ENCODE measurements at places on chromosomes 7 and 10.

DNA sequence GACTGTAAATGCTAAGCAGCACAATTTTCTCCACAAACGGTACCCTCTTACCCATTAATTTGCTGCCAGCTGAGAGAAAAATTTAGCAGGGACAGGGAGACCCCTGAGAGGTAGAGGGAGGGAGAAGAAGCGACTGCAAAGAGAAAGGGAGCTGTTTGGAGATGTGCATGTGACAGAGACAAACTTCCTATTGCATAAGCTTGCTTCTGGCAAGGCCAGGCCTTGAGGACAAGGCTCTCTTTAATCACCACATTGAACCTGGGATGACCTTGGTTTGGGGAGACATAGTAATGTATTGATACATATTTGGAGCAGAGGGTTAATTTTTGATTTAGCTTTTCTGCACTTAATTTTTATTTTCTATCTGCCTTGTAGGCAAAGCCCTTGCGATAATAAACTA, 31.1 kb upstream of the HIBADH start:
- DNase-seq: no peak

DNA sequence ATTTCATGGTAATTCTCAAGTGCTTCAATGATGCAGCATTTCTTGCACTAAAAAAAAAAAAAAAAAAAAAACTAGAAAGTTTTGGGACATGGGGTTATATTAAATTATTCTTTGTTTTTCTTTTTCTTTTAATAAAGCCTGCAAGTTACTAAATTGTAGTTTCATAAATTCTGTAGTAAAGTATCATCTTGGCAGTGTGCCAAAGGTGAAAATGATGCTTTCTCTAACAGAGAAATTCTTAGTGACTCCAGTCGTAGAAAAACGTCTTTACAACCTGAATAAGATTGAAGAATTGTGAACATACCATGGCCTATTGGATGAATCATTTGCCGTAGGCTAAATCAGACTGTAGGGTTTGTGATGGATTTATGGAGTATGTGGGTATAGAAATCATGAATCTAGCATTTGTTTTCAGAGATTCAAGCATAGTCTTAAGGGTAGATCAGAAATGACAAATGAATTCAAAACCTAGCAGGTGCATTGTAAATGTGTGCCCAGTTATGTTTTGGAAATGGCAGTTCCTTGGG, 27.1 kb downstream of the RBM17 start:
- no peak for DNase-seq

GRCh38 chr10:124668517-124669051, 75.6 kb downstream of the FAM53B start:
- DNase-seq: no peak

GRCh38 chr10:78628976-78629375, 439.8 kb upstream of the ZMIZ1 start:
- no peak for DNase-seq

DNA sequence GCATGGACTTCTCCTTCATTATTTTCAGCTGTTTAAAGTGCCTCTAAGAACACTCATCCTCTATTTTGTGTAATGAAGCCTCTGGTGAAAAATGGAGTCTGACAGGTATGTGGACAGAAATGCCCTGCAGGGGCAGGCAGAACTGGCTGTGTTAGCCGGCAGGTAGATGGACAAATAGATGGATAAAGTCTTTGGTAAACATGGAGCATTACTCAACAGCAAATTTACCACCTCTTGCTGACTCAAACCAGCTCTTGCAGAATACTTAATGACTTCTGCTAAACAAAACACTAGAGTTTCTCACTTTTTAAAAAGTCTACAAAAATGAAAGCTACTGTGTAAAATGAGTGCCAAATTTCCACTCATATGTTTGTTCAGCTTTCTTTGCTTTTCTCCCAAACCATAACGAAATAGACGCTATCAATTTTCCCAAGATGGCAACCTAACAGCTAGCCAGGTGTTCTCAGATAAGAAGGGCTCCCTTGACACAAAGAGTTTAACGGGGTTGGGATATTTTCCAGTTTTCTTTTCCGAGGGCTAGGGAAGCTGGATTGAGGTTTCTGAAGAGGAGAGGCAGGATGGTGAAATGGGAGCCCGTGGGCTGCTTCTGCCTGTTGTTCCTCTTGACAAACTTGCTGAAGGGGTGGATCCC, 71.9 kb upstream of the HABP2 start:
- DNase-seq: no peak

GRCh38 chr10:22854935-22855421, 72.9 kb upstream of the ARMC3 start:
- DNase-seq: no peak

GRCh38 chr10:128964100-128964403, 503.0 kb upstream of the MGMT start:
- DNase-seq: no peak

GRCh38 chr7:42099470-42100155, 137.4 kb downstream of the GLI3 start:
- DNase-seq: no peak

GRCh38 chr7:143283381-143283780, 1.4 kb upstream of the TMEM139 start:
- DNase-seq: no peak

- no peak for DNase-seq
These were observed 145.3 kb downstream of the MAGI2 start for GRCh38 chr7:79308192-79308591.

DNA sequence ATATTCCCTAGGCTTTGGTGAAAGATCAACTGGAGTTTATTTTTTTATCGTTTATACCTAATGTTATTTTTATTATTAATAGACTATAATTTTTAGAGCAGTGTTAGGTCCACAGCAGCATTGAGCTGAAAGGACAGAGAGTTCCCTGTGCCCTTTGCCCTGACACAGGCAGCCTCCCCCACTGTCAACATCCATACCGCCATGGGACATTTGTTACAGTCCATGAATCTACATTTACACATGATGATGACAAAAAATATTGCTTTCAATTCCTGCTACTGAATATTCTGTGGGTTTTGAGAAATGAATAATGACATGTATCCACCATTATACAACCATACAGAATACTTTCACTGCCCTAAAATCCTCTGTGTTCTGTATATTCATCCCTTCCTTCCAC, 1297.5 kb upstream of the SORCS1 start:
- no peak for DNase-seq

DNA sequence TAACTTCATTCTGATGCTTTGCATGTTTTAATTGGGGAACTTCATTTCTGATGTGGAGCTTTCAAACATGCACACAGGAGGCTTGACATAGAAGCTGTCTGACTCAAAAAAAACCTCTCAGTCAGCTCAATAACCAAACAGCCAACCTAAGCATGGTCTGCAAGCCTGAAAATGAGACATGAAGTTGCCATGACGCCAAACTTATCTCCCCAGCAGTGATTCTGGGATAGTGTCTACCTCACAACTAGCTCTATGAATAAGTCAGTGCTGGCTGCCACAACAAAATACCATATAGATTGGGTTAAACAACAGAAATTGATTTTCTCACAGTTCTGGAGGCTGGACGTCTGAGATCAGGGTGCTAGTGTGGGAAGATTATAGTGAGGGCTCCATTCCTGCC, 244.2 kb downstream of the CCDC3 start:
- DNase-seq: no peak

- DNase-seq: no peak
These were observed 164.6 kb upstream of the PPP1R3A start for GRCh38 chr7:114083166-114084001.

DNA sequence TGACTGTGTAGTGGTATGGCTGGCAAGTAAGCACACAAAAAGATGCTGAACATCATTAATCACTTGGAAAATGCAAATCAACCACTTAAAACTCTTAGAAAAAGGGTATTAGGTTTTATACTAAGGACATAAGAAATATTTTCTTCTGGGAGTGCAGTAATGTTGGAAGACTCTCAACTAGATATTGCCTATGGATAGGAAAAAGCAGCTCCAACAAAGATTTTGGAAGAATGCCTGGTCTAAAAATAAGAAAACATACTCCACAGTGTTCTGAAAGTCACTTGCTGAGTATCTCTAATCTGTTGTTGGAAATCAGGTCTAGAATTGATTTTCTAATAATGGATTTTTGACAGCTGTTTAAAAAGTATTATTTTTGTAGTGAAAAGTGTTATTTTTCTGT, 50.8 kb upstream of the PHYHIPL start:
- no peak for DNase-seq

DNA sequence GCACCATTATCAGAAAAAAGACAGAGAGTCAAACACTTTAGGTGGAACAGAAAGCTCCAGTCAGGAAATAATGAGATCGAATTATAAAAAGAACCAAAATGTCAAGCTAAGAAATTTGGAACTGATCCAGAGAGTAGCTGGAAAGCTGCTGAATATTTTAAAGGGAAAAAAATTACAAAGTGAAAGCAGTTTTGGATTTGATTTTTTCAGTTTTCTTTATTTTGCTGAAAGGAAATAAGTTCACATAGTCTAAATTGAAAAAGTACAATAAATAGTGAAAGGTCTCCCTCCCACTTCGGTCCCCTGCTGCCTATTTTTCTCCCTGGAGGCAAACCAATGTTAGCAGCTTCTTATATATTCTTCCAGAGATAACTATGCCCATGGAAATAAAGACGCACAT, 11.3 kb upstream of the TOMM7 start:
- DNase-seq: no peak

DNA sequence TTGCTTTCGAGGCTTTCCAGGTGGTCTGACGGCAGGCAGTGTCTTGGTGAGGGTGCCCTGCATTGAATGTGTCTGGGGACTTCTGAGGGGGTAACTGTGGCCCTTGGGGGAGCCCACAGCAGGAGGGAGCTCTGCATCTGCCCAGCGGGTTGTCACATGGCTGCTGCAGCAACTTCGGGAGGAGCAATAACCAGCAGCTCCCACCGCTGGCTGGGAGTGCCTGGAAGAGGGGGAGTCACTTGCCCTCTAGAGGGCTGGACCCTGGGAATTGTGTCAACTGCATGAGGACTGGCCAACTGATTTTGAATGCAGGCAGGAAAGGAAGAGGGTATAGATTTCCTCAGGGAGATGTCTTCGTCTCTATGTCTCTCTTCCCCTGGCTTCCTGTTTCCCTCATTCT, 26.4 kb downstream of the C10orf120 start:
- DNase-seq: no peak

- DNase-seq: no peak
These were observed 122.3 kb downstream of the PPP1R3A start for GRCh38 chr7:113796557-113796956.

DNA sequence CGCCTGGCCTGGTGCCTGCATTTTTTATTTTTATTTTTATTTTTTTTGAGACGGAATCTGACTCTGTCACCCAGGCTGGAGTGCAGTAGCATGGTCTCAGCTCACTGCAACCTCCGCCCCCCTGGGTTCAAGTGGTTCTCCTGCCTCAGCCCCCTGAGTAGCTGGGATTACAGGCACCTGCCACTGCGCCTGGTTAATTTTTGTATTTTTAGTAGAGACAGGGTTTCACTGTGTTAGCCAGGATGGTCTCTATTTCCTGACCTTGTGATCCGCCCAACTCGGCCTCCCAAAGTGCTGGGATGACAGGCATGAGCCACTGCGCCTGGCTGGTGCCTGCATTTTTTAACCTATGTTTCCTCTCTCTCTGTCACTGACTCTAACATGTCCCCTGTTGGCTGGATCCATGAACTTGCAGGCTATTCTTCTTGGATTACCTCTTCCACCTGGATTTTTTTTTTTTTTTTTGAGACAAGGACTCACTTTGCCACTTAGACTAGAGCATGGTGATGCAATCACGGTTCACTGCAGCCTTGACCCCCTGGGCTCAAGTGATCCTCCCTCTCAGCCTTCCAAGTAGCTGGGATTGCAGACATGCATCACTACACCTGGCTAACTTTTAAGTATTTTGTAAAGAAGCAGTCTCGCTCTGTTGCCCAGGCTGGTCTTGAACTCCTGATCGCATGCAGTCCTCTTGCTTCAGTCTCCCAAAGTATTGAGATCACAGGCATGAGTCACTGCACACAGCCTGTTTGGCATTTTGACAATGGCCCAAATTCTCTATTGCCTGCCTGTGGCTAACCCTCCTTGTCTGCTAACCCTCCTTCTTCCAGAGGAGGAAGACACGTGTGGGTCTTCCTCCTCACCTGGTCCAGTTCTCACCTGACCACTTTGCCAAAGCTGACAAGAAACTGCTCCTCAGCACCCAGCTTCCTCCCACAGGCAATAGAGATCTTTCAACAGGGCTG, 23.0 kb upstream of the PRPF18 start:
- DNase-seq: no peak

GRCh38 chr10:71123023-71123422, 89.3 kb upstream of the UNC5B start:
- no peak for DNase-seq

DNA sequence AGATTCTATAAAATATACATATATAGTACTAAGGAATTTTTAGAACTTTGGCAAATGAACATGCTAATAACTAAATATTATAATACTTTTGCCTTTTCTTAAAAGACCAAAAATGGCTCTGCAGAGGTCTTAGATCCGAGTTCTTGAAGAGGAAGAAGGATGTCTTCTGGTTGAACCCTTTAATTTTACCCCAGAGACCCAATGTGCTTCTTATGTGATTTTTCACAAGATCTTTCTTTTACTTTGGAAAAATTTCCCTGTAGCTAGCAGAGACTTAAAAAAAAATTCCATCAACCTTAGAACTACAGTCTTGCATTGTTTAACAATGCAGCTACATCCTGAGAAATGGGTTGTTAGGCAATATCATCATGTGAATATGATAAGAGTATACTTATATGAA, 663.2 kb downstream of the PARD3 start:
- no peak for DNase-seq

DNA sequence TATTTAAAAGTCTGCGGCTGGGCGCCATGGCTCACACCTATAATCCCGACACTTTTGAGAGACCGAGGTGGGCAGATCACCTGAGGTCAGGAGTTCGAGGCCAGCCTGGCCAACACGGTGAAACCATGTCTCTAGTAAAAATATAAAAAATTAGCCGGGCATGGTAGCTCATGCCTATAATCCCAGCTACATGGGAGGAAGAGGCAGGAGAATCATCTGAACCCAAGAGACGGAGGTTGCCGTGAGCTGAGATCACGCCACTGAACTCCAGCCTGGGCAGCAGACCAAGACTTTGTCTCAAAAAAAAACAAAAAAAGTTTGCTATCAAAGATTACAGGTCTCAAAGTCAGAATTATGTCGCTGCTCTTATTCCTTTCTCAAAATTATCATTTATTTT, 55.5 kb downstream of the HIBADH start:
- no peak for DNase-seq

GRCh38 chr10:57898231-57898630, 369.5 kb downstream of the IPMK start:
- DNase-seq: no peak

- DNase-seq: no peak
These were observed 318.0 kb downstream of the PAXIP1 start for GRCh38 chr7:154684666-154685563.

All from BJ (cell line).